T-helper 1 cell (primary cell): ENCODE measurements at places on chromosomes 12 and 14.

GRCh38 chr12:26271889-26272492 is 76.6 kb downstream of the SSPN start:
- no peak for DNase-seq

- no peak for DNase-seq
Measured at GRCh38 chr14:101055106-101055662, 151.7 kb upstream of the RTL1 start.

- no peak for DNase-seq
Measured at GRCh38 chr14:56172571-56172971, 54.4 kb downstream of the PELI2 start.

- DNase-seq = peak; percentile 63
Measured at GRCh38 chr12:8078398-8078797, 3.7 kb upstream of the NECAP1 start.
